ENCODE measurements at places on chromosomes 12 and 14. TPM values are rescaled to one million over a fixed set of nuclear protein-coding genes. Genes with fewer than 3 reads are reported as not detected.

DNA sequence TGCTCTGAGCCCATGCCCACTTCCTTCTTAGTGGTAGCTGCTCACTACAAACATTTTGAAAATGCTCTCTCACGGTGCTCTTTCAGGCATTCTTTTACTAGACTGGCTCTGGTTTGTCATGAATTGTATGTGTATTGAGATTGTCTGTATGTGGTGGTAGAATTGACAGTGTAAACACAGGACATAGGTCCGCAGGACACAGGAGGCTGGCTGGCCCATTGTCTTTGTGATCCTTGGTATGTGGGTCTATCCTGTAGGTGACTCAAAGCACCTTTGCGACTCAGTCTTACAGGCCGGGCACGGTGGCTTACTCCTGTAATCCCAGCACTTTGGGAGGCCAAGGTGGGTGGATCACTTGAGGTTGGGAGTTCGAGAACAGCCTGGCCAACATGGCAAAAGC lies 250.9 kb downstream of the C12orf75 start:
- H3K27me3 ChIP-seq = no peaks in the 10 kb centered on the region
- no peaks in the 10 kb centered on the region for H3K36me3 ChIP-seq
- DNase-seq = no peak
- no peak overlapping the region for H3K27ac ChIP-seq

DNA sequence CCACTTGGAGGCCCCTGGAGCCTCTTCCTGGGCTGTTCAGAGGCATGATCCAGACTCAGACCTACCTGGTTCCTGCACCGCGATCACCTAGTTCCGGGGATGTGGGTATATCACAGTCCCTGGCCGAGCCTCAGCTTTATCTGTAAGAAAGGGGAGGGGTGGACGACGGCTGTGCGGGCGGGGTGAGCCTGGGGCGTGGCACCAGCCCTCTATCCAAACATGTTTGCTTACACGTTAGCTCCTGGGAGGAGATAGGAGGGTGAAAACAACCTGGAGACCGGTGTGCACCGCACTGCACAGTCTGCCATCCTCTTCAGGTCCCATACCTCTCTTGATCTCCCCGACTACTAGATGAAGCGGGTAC lies 1.2 kb downstream of the ANKRD9 start:
- peaks cover 56% of the 10 kb centered on the region for H3K4me1 ChIP-seq
- H3K36me3 ChIP-seq = peaks cover 12% of the 10 kb centered on the region
- H3K27me3 ChIP-seq = no peaks in the 10 kb centered on the region
- H3K4me3 ChIP-seq = peak overlapping the region; percentile 49
- peak; percentile 75 for DNase-seq

DNA sequence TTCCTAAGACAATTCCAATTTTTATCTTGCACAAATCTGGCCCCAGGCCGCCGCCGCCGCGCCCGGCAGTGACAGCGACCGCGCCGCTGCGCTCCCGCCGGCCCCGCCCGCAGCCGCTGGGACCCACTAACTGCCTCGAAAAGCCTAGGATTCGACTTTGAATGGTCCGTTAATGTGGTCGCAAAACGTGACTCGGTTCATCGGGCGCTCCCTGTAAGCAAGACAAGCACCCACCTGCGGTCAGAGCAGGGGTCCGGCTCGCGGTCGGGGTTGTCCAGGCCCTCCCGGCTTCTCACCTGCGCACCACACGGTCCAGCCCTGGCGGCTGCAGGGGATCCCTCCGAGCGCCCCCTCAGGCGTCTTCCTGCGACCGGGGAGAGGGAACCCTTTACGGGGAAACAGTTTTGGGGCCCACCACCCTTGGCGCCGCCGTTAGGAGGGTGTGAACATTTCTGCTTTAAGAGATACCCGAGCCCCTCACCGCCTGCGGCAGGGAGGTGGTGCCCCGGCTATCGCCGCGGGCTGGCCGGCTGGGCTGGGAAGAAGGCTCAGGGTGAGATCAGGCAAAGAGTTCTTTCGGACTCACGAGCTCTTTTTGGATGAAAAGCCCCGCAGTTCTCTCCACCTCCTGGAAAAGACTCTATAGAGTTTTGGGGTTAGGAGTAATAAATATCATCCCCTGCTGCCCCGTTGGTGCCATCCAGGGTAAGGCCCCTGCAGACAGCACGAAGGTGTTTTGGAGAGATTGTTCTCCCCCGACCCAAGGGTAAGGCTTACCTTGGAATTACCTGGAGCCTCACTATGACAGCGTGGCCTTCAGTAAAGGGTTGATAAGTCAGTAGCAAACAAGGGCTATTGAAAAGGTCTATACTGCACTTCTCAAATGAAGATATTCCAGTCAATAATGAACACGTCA lies 13.6 kb upstream of the FOXJ2 start:
- H3K36me3 ChIP-seq = no peaks in the 10 kb centered on the region
- H3K4me3 ChIP-seq = peak overlapping the region; percentile 51
- H3K4me1 ChIP-seq = peaks cover 4% of the 10 kb centered on the region
- H3K27me3 ChIP-seq = peaks cover 37% of the 10 kb centered on the region
- H3K27ac ChIP-seq = no peak overlapping the region
- DNase-seq = no peak

- no peak overlapping the region for H3K4me3 ChIP-seq
- no peaks in the 10 kb centered on the region for H3K27me3 ChIP-seq
- no peaks in the 10 kb centered on the region for H3K36me3 ChIP-seq
- H3K27ac ChIP-seq = no peak overlapping the region
Measured at GRCh38 chr12:85831327-85831990, 4.8 kb downstream of the RASSF9 start.

GRCh38 chr14:56170028-56170427 lies 51.8 kb downstream of the PELI2 start:
- no peak overlapping the region for H3K27ac ChIP-seq
- H3K36me3 ChIP-seq = no peaks in the 10 kb centered on the region
- no peaks in the 10 kb centered on the region for H3K4me1 ChIP-seq
- DNase-seq = no peak
- H3K4me3 ChIP-seq = no peak overlapping the region

- DNase-seq = no peak
- H3K27ac ChIP-seq = no peak overlapping the region
- no peaks in the 10 kb centered on the region for H3K4me1 ChIP-seq
- no peak overlapping the region for H3K4me3 ChIP-seq
- H3K36me3 ChIP-seq = peaks cover 97% of the 10 kb centered on the region
Measured at GRCh38 chr12:118391424-118391823, 15.1 kb downstream of the SUDS3 start.

- no peaks in the 10 kb centered on the region for H3K36me3 ChIP-seq
- H3K27me3 ChIP-seq = no peaks in the 10 kb centered on the region
- H3K4me3 ChIP-seq = no peak overlapping the region
- H3K4me1 ChIP-seq = no peaks in the 10 kb centered on the region
- DNase-seq = no peak
- no peak overlapping the region for H3K27ac ChIP-seq
Measured at GRCh38 chr12:45034861-45035265, 16.0 kb downstream of the DBX2 start.

- peaks cover 99% of the 10 kb centered on the region for H3K36me3 ChIP-seq
- H3K4me1 ChIP-seq = no peaks in the 10 kb centered on the region
Measured at GRCh38 chr12:102043928-102044327, 17.9 kb downstream of the WASHC3 start.

GRCh38 chr14:68397371-68397811 lies 395.5 kb downstream of the ZFP36L1 start:
- no peaks in the 10 kb centered on the region for H3K36me3 ChIP-seq
- peak; percentile 60 for DNase-seq

- no peaks in the 10 kb centered on the region for H3K27me3 ChIP-seq
- no peaks in the 10 kb centered on the region for H3K4me1 ChIP-seq
- H3K36me3 ChIP-seq = no peaks in the 10 kb centered on the region
- H3K27ac ChIP-seq = no peak overlapping the region
Measured at GRCh38 chr12:93846936-93847516, 169.9 kb downstream of the CRADD start.

- H3K4me3 ChIP-seq = no peak overlapping the region
- no peak for DNase-seq
- peak overlapping the region; percentile 86 for H3K27ac ChIP-seq
- peaks cover 26% of the 10 kb centered on the region for H3K4me1 ChIP-seq
- no peaks in the 10 kb centered on the region for H3K36me3 ChIP-seq
- H3K27me3 ChIP-seq = no peaks in the 10 kb centered on the region
Measured at GRCh38 chr12:122842505-122843405, 7.5 kb downstream of the HIP1R start.

DNA sequence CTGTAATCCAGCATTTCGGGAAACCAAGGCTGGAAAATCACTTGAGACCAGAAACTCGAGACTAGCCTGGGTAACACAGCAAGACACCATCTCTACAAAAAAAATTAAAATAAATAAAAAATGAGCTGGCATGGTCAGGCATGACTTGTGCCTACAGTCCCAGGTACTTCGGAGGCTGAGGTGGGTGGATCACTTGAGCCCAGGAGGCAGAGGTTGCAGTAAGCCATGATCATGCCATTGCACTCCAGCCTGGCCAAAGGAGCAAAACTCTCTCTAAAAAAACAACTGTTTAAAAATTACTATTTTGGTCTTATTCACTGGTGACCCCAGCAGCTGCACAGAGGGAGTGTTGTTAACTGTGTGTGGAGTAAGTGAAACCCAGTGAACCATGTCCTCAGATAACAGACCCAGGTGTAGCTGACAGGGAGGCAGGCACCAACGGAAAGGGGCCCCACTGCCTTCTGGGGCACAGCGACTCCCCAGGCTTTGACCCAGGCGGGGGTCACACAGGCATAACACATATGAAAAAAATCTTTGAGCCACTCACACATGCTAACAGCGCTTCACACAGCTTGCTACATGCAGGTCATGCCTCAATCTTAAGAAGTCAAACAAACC lies 12.1 kb downstream of the DDX54 start:
- DNase-seq = no peak
- H3K4me3 ChIP-seq = no peak overlapping the region
- H3K27me3 ChIP-seq = no peaks in the 10 kb centered on the region
- no peaks in the 10 kb centered on the region for H3K4me1 ChIP-seq

DNA sequence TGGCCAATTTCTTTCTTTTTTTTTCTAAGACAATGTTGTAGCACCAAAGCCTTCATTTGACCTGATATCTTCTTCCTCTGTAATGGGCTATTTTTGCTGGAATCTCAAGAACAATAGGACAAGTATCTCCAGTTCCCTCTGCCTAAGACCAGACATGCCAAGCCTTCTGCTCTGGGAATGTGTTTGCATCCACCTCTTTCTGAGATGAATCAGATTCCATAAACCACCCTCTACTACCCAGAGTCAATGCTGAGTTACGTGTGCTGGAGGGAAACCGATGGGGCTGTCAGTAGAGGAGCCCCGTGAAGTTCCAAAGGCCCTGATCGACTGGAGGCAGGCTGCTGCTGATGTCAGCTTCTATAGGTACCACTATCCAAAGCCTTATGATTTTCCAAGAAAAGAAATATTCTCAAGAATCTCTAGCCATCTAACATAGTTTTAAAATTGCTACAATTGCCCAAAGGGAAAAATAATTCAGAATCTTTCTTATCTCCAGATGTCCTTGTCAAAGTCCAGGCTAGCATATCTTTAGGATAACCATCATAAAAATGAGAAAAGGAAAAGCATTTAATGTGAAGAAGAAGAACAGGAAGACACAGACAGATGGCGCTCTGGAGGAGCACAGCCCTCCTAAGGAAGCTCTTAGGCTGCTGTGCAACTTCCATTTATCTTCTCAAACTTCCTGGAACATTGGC lies 101.9 kb downstream of the SLC8A3 start:
- H3K4me3 ChIP-seq = no peak overlapping the region
- no peaks in the 10 kb centered on the region for H3K4me1 ChIP-seq
- H3K27ac ChIP-seq = no peak overlapping the region
- H3K27me3 ChIP-seq = peaks cover 52% of the 10 kb centered on the region

- no peak overlapping the region for H3K4me3 ChIP-seq
- no peaks in the 10 kb centered on the region for H3K27me3 ChIP-seq
- H3K36me3 ChIP-seq = no peaks in the 10 kb centered on the region
- H3K27ac ChIP-seq = no peak overlapping the region
- H3K4me1 ChIP-seq = no peaks in the 10 kb centered on the region
Measured at GRCh38 chr14:94572637-94573303, 8.5 kb upstream of the SERPINA5 start.

- no peaks in the 10 kb centered on the region for H3K36me3 ChIP-seq
- no peak overlapping the region for H3K4me3 ChIP-seq
- H3K27me3 ChIP-seq = no peaks in the 10 kb centered on the region
- DNase-seq = no peak
- H3K27ac ChIP-seq = no peak overlapping the region
Measured at GRCh38 chr14:100660882-100661635, 65.6 kb upstream of the DLK1 start.

DNA sequence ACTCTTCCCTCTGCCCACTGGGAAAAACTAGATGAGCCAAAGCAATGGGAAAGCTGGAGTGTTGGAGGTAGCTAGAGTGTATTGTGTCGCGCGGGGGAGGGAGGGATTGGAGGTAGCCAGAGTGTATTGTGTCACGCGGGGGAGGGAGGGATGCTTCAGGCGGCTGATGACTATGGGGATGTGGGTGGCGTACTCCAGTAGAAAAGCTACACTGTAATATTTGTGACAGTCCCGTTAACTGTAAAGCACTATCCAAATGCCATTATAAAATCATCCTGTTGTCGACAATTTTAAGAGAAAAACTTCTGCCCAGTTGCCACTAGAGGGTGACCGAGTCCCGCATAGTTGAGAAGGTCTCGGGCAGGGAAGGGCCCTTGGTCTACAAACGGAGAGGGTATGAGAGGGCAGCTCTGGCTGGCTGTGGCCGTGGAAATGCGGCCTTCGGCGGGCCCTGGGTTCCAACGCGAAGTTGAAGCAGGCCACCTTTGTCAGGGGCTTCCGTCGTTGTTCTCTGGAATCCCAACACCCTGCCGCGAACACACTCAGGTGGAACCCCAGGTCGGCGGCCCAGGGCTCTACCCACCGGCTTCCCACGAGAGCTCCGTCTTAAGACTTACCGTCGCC lies 15.1 kb upstream of the PLEK2 start:
- no peaks in the 10 kb centered on the region for H3K36me3 ChIP-seq
- peak; percentile 80 for DNase-seq
- no peak overlapping the region for H3K27ac ChIP-seq

DNA sequence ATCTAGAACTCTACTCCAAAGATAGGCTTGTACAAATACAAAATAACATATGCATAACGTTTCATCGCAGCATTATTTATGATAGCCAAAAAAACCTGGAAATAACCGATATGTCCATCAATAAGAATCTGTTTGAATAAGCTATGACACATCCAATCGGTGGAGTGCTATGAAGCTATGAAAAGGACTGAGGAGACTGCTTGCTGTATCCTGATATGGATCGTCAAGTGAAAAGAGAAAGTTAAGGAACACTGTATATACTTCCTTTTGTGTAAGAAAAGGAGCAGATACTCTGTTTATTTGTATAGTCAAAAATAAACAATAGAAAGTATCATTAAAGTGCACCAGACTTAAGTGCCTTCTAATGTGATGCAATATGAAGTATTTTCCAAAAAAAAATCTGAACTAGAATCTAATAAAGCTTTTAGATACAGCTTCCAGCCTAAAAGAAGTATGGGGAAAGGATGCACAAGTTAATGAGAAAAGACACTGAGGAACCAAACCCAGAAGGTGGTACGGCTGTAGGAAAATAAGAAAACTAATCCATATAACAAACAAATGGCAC lies 645 bp upstream of the KLHDC1 start:
- H3K27me3 ChIP-seq = no peaks in the 10 kb centered on the region
- H3K36me3 ChIP-seq = peaks cover 1% of the 10 kb centered on the region
- H3K4me1 ChIP-seq = peaks cover 19% of the 10 kb centered on the region
- H3K27ac ChIP-seq = peak overlapping the region; percentile 96
- H3K4me3 ChIP-seq = peak overlapping the region; percentile 71

GRCh38 chr12:58349161-58349560 lies 407.8 kb downstream of the ATP23 start:
- H3K27me3 ChIP-seq = no peaks in the 10 kb centered on the region
- no peaks in the 10 kb centered on the region for H3K4me1 ChIP-seq
- H3K4me3 ChIP-seq = no peak overlapping the region

- H3K27ac ChIP-seq = no peak overlapping the region
- no peaks in the 10 kb centered on the region for H3K4me1 ChIP-seq
- no peak overlapping the region for H3K4me3 ChIP-seq
- H3K27me3 ChIP-seq = no peaks in the 10 kb centered on the region
Measured at GRCh38 chr12:107331912-107332311, 238.6 kb upstream of the CRY1 start.

Gene JAG2
- 25.2 TPM for polyA plus RNA-seq

Gene TC2N
- 1.2 TPM for polyA plus RNA-seq

Gene NPFF
- not detected for polyA plus RNA-seq

Data from heart left ventricle (tissue), 16 donors.